Suprapubic skin (tissue), 4 donors: ENCODE measurements at places on chromosomes 11 and 22.

GRCh38 chr11:69868006-69868810 lies 49.0 kb upstream of the FGF3 start:
- peaks cover 49% of the 10 kb centered on the region for H3K27me3 ChIP-seq
- no peaks in the 10 kb centered on the region for H3K4me1 ChIP-seq
- no peaks in the 10 kb centered on the region for H3K36me3 ChIP-seq
- no peak for DNase-seq
- no peak overlapping the region for H3K27ac ChIP-seq

- no peaks in the 10 kb centered on the region for H3K36me3 ChIP-seq
- H3K4me1 ChIP-seq, result peaks cover 14% of the 10 kb centered on the region
- H3K27me3 ChIP-seq, result peaks cover 16% of the 10 kb centered on the region
- no peak for DNase-seq
- H3K27ac ChIP-seq, result peak overlapping the region; percentile 57
These were observed 35.5 kb upstream of the VWA5A start for GRCh38 chr11:124079631-124080326.

- peaks cover 4% of the 10 kb centered on the region for H3K27me3 ChIP-seq
- H3K4me3 ChIP-seq, result no peak overlapping the region
- no peak overlapping the region for H3K27ac ChIP-seq
- H3K4me1 ChIP-seq, result no peaks in the 10 kb centered on the region
- H3K36me3 ChIP-seq, result no peaks in the 10 kb centered on the region
These were observed 3.5 kb downstream of the MYO18B start for GRCh38 chr22:25745341-25746011.

- peak within 1 kb of the TSS; percentile 34 for H3K4me3 ChIP-seq
- no peaks in the 10 kb centered on the region for H3K27me3 ChIP-seq
- H3K27ac ChIP-seq, result peak within 1 kb of the TSS; percentile 53
- no peak for DNase-seq
These were observed at the start of gene IL18BP for GRCh38 chr11:71998649-71999310. IL18BP (plus strand) TSS chr11:71998909; CDS start chr11:71999985, 1,076 bp downstream.

- H3K27ac ChIP-seq, result no peak overlapping the region
- no peaks in the 10 kb centered on the region for H3K27me3 ChIP-seq
- no peak for DNase-seq
These were observed 28.7 kb upstream of the CASP12 start for GRCh38 chr11:104926771-104927611.
